ENCODE measurements at places on chromosomes 7 and 10.

DNA sequence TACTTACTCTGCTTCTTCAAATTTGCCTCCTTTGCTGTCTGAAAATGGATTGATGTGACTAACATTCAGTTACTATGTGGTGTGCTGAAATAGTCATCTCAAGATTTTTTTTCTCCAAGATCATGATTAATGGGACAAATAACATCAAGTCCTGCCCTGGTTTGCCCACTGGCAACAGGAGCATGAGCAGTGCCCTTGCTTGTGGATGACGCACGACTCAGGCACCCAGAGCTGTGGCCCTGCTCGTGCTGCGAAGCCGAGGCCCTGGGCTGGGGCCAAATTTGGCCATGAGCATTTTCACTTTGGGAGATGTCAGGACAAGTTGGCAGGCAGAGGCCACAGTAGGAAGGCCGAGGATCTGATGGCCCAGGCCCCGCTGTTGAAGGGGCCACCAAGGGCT, 239.8 kb upstream of the IGFBP3 start:
- DNase-seq = no peak

- DNase-seq = no peak
These were observed 155.4 kb upstream of the MYO3A start for GRCh38 chr10:25778646-25779045.

- DNase-seq = no peak
These were observed 10.1 kb upstream of the UNC5B start for GRCh38 chr10:71202314-71202713.

- no peak for DNase-seq
These were observed 6.6 kb upstream of the ABCC2 start for GRCh38 chr10:99775850-99776249.

- DNase-seq = no peak
These were observed 31.2 kb downstream of the MYL10 start for GRCh38 chr7:101597941-101598340.

GRCh38 chr10:96614515-96614914, 27.7 kb upstream of the TM9SF3 start:
- no peak for DNase-seq

DNA sequence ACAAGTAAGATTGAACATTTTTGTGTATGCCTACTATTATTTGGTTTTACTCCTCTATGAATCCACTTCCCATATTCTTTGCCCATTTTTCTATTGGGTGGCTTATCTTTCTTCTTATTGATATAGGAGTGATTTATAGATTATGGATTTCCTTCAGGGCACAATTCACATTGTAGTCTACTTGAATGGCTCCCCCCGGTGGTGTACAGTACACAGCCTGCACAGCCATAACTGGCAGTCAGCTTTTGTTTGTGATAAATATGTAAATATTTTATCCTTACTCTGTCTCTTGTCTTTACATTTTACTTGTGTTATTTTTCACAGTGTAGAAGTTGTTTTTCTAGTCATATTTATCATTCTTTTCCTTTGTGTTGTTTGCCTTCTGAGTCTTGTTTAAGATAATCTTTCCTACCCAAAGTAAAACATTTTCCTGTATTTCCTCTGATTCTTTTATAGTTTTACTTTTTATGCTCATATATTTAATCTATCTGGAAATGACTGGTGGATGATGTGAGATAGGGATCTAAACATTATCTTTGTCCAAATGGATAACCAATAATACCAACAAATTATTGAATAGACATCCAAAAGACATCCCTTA, 23.9 kb upstream of the CALD1 start:
- peak; percentile 27 for DNase-seq

- no peak for DNase-seq
These were observed 30.6 kb upstream of the CCDC7 start for GRCh38 chr10:32415361-32415760.

- no peak for DNase-seq
These were observed 388 bp downstream of the CNOT4 start for GRCh38 chr7:135509589-135509838.

- no peak for DNase-seq
These were observed 546.8 kb downstream of the LRMDA start for GRCh38 chr10:75978213-75978612.

- DNase-seq = no peak
These were observed 7.8 kb downstream of the NOD1 start for GRCh38 chr7:30470771-30471170.

GRCh38 chr7:92668564-92668963, 78.4 kb upstream of the FAM133B start:
- no peak for DNase-seq

DNA sequence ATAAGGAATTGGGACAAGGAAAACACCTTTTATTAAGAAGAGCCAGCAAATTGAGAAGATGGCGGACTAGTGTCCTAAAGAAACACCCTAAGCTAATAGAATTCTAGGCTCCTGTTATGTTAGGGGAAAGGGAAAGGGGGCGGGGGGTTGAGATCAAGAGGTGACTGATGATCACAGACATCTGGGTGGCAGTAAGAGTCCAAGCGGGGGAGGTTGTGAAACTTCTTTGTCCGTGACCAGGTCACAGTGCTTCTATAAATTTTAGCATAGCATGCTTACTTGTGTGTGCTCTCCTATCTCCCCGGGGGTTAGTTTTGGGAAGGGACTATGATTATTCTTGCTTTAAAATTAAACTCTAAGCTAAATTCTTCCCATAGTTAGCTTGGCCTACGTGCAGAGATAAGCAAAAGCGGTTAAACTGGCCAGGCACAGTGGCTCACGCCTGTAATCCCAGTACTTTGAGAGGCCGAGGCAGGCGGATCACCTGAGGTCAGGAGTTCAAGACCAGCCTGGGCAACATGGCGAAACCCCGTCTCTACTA, 262.1 kb downstream of the SKIDA1 start:
- no peak for DNase-seq

DNA sequence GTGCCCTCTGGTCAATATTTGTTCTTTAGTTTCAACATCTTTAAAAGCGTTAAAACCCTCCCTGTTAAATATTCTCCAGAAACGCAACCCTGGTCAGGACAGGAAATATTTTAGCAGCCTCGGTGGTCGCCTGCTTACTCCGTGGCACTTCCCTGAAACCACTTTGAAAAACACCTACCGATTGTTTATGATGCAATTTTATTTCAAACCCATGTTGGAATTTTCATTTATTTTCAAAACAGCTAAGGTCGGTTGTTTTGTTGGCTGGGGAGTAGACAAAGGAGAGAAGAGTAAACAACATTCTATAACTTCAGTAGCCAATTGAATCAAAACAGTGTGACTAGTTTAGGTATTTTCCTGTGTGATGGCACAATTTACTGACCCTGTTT, 733 bp upstream of the RBP4 start:
- no peak for DNase-seq

- no peak for DNase-seq
These were observed 62.6 kb upstream of the TBX20 start for GRCh38 chr7:35316549-35316948.

DNA sequence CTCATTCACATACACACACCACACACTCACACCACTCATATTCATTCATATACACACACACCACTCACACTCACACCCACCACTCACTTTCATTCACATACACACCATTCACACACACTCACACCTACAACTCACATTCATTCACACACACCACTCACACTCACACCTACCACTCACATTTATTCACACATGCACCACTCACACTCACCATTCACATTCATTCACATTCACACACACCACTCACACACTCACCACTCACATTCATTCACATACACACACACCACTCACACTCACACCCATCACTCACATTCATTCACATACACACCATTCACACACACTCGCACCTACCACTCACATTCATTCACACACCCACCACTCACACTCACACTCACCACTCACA, 25.4 kb upstream of the C10orf120 start:
- no peak for DNase-seq

GRCh38 chr7:129169171-129169671, 19.2 kb upstream of the SMO start:
- DNase-seq = peak; percentile 21

- DNase-seq = no peak
These were observed 125.4 kb downstream of the SEMA3D start for GRCh38 chr7:85061456-85061855.

DNA sequence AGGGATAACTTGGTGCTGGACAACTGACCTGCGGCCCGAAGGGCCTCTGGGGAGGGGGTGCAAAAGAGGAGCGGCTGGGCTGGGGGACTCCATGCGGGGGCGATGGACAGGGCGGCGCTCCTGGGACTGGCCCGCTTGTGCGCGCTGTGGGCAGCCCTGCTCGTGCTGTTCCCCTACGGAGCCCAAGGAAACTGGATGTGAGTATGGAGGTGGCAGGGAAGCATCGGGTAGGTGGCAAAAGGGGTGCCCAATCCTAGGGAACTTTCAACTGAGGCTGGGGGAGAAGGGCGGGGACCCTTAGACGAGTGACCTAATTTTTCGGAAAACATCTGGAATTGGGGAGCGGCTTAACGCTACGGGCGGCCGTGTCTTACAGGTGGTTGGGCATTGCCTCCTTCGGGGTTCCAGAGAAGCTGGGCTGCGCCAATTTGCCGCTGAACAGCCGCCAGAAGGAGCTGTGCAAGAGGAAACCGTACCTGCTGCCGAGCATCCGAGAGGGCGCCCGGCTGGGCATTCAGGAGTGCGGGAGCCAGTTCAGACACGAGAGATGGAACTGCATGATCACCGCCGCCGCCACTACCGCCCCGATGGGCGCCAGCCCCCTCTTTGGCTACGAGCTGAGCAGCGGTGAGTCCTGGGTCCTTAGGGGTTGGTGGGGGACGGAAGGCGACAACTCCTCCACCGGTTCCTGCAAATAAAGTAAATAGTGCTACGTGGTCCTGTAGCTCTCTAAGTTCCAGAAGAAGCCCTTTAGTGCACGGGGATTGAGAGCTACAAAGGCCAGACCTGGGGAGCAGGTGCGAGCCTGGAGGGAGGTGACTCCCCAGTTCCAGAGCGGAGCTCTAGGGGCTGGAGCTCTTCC, 622 bp downstream of the WNT16 start:
- DNase-seq = no peak

GRCh38 chr10:117936141-117936540, 110.6 kb downstream of the RAB11FIP2 start:
- no peak for DNase-seq

GRCh38 chr7:5429253-5429856, 5.7 kb upstream of the TNRC18 start:
- DNase-seq = no peak

DNA sequence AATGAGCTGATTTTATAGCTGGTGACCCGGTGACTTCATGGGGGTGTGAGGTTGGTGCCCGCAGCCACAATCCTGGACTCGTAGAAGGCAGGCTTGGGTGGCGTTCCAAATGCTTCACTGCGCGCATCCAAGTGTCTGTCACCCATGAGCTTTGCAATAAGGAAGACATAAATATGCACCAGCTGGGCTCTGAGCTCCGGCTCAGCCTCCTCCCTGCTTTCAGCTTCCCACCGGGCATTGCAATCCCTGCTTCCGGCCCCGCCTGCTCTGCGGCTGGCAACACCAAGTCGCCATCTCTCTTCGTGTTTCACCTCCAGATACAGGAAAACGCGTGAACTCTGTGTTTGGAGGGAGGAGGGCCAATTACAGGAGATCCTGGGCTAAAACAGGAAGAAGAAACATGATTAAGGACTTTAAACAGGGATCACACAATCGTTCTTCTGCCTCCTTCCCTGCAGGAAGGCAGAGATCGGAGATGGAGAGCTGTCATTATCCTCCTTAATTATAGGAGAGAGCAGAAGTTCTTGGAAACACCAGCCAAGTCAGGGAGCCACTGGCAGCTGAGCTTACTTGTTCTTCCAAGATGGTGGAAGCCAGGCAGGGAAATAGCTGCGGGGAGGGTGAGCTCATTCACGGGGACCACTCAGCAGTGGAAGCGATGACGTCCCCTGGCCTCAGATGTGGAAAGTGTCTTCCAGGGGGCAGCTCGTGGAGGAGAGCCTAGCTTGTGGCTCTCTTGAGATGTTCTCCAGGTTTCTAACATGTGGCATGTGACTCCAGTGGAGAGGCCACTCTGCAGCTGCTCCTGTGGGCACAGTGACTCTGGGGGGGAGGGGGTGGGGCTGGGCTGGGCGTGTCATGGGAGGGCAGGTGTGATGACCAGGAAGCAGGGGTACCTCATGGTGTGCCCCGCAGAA, 134.9 kb downstream of the CAMK1D start:
- DNase-seq = no peak

Measured in stimulated activated CD4-positive, alpha-beta T cell treated with anti-CD3 and anti-CD28 coated beads, Interleukin-4, amount 100 ng/mL, for 4 hours (primary cell).